GM19239 (cell line): ENCODE measurements at places on chromosomes 5 and 9.

- no peak for DNase-seq
Measured at GRCh38 chr9:135410831-135411473, 68.6 kb upstream of the PPP1R26 start.

DNA sequence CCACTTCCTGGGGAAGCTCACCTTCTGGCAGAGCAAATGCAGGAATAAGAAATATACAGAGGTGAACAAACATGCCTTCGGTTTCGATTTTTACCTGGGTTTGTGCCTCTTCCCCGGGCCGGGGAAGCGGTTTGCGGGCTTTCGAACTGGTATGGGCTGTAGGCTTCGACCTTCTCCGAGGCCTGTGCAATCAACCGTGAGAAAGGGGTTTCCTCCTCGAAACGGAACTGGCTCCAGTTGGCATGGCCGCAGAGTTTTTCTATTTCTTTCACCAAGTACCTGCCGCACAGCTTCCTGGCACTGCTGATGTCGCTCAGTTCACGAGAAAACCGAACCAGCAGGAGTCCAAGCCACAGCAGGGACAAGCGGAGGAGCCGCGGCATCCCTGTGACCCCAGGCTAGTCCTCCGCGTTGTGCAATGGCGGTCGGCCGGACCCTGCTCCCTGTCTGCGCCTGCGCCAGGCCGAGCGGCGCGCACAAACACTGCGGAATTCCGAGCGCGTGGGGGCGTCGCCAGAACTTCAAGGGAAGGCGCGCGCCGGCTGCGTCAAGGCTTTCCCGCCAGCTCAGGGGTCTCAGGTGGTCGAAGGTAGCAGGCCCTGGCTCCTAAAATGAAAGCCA, at the start of gene INSL6:
Gene INSL6, minus strand, starts transcription at position 420 of the 621 bp plus-strand sequence. Its CDS starts 37 bp downstream, at position 383.
- no peak for DNase-seq

DNA sequence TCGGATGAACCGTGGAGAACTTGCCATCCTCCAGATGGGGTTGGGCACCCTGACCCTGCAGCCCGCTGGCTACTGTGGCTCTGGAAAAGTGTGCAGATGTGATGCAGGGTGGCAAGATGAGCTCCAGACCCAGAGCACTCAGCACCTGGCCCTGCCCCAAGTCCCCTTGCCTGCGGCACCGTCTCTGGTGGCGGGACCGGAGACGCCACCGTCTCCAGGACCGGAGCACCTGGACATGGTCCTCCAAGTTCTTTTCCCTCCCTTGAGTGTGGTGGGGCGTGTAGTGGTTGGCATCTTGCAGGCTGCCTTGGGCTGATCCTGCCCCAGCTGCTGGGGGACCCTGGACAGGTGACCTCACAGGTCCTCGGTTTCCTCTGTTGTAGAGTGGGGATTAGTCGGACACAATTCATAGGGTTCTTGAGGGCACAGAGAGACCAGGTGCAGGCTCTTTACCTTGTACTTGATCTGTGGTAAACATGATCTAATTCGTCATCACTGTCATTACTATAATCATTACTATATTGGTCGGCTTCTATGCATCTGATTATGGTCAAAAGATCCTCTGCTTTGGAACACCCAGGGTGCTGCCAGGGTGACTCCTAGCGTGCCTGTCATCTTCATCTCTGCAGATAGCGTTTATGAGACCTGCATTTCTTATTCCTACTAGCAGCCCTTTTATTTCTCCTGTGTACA, 83.5 kb downstream of the COL5A1 start:
- no peak for DNase-seq

GRCh38 chr5:124263680-124264491, 482.6 kb downstream of the ZNF608 start:
- DNase-seq = no peak

GRCh38 chr5:39757131-39757530, 332.4 kb upstream of the DAB2 start:
- DNase-seq = no peak

DNA sequence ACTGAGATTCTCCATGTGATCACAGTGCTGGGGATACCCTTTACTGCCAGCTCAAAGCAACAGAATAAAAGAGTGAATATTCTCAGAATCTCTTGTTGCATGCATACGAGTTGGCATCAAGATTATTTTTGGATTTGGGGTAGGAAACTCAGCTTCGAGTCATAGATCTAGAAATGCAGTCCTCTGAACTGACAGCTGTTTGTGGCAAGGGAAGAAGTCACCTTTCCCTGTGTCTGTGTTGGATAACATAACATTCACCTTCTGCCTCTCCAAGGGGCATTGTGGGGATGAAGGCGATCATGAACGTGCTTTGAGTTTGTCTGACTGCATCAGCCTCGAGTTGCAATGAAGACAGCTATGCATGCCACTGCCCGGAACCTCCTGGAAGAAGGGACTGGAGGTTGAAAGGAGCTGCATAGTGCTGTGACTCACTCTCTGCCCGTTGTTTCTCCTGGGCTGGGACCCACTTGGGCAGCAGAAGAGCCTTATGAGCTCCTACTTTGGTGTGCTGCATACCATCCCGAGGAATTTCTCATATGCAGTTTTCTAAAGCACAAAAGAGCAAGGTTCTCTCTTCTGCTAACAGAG, 231.7 kb downstream of the ARHGAP26 start:
- DNase-seq = no peak

- DNase-seq = peak; percentile 5
Measured at GRCh38 chr5:143758750-143759149, 53.2 kb upstream of the HMHB1 start.

- no peak for DNase-seq
Measured at GRCh38 chr9:99078717-99079116, 26.2 kb upstream of the TGFBR1 start.

DNA sequence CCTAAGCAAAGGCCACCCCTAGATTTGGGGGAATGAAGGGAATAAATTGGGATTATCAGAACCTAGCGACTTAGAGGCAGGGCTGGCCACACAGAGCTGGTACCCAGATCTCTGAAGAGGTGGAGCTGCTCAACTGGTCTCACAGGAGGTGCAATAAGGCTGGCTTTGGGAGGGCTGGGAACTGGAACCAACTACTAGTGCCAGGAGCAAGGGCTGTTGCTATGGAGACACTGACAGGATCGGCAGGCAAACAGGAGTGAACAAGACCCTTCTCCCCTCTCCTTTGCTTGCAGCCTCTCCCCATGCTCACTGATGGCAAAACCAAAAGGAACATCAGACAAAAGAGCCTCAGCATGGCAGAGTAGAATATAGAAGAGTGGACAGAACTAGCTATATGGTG, 17.0 kb upstream of the WHRN start:
- DNase-seq = no peak

DNA sequence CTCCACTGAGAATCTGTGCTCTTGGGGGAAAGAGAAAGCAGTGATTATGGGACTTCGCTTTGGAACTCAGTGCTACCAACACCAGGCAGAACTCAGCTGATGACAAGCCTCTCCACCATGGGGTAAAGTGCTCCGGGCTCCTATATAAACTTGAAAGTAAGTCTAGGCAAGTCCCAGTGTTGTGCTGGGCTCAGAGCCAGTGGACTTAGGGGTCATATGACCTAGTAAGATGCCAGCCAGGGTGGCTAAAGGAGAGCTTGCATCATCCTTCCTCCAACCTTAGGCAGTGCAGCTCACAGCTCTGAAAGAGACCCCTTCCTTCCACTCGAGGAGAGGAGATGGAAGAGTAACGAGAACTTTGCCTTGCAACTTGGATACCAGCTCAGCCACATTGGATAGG, 35.1 kb upstream of the FREM1 start:
- DNase-seq = no peak

GRCh38 chr5:74647096-74647495, 6.6 kb upstream of the ENC1 start:
- DNase-seq = no peak

GRCh38 chr9:129442803-129443511, 177.9 kb downstream of the C9orf50 start:
- DNase-seq = no peak

- no peak for DNase-seq
Measured at GRCh38 chr9:127090341-127090985, 32.0 kb downstream of the ANGPTL2 start.

DNA sequence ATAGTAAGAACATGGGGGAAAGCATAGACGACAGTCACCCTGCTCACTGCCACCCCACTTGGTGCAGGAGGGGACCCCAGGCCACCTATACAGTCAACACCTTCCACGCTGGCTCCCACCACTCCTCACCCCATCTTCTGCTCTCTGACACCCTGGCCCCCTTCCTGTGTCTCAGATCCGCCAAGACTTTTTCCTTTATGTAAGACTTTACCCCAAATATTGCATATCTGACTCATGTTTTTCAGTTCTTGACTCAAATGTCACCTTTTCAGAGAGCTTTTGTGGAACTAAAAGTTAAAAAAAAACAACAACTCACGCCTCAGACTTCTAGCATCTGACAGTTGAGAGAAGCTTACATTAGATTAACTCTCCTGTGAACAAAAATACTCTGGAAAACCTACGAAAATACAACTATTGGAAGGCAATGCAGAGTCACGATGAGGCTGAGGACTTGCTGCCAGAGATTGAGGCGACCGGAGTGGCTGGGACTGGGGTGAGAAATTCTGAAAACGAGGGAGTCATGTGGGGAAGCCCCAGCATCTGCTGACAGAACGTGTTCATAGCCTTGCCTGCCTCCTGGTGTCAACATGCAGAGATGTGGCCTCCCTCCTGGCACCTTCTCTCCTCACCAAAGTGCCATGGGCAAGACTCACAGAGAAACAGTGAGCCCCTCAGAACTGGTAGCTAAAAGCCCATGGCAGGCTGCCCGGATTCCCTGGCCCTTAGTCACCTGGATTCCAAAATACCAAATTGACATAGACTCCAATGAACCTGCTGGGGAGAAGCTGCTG, 22.4 kb upstream of the FCN2 start:
- DNase-seq = peak; percentile 56

GRCh38 chr5:55558484-55558883, 23.7 kb upstream of the PLPP1 start:
- no peak for DNase-seq

DNA sequence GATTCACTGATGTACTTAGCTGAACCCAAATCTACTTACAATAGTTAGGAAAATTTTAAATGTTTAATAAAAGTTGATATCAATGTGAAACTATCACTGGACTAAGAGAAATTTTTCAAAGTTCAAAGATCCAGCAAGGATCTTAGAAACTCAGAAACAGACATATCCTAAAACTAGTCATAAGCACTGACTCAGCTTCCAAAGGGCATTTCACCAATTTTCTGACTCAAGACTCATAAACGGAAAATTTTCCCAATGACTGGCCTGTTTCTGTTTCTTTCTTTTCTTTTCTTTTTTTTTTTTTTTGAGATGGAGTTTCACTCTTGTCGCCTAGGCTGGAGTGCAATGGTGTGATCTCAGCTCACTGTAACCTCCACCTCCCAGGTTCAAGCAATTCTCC, 66.6 kb downstream of the CDC14B start:
- no peak for DNase-seq

- DNase-seq = no peak
Measured at GRCh38 chr5:174531782-174532191, 192.6 kb upstream of the MSX2 start.

GRCh38 chr9:37104183-37104889, 16.0 kb upstream of the ZCCHC7 start:
- no peak for DNase-seq

GRCh38 chr5:144133050-144133633, 37.3 kb downstream of the YIPF5 start:
- DNase-seq = no peak

DNA sequence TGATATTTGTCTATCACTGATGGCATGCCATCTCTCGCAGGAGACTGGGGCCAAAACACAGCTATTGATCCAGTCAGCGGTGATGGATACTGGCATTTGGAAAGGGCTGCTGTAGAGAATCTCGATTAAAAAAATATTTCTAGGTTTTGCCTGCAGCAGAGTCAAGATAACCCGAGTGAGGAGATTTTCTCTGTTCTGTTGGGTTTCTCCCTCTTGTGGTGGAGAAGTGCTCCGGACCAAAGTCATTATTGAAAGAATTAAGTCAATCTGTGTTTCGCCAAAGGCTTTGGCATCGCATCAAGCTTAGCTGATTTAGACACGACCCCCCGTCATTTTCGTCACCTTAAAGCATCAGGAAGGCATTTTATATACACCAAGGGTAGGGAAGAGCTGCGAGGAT, 97.1 kb upstream of the IRX2 start:
- DNase-seq = no peak

GRCh38 chr5:125179612-125180011, 433.2 kb upstream of the ZNF608 start:
- no peak for DNase-seq

GRCh38 chr9:1606253-1606652, 408.9 kb upstream of the SMARCA2 start:
- no peak for DNase-seq

GRCh38 chr5:81817980-81818379, 67.1 kb upstream of the SSBP2 start:
- no peak for DNase-seq

DNA sequence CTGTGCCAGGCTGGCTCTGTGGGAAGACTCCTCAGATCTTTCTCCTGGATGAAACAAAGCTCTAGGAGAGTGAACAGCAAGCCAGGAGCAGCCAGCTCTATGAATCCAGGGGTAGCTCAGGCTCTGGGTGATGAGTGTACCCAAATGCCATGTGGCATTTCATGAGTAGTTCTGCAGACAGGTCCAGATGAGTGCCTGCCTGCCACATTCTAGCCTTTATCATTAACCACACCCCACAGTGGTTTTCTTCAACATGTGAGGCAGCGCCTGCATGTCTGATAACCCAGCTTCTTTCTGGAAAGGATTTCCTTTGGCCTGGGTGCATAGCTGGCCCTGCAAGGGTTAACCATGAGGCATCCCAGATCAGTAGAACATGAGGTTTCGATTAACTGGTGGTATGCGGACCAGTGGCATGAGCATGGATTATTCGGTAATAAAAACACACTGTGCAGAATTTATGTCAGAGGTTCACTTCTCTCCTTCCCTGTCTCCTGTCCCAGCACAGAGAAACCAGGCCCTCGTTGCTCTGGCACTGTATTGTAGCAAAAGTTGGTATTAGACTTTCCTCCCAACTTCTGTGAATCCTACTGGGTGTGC, 381.9 kb upstream of the ZNF462 start:
- no peak for DNase-seq

DNA sequence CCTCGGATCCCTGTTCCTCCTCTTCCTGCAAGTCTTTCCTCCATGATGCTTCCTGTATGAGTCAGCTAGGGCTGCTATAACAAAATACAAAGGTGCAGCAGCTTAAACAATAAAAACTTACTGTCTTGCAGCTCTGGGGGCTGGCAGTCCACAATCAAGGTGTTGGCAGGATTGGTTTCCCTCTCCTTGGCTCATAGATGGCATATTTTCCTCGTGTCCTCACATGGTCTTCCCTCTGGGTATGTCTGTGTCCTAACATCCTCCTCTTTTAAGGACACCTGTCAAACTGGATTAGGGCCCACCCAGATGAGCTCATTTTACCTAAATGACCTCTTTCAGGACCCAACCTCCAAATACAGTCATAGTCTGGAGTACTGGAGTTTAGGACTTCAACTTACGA, 117.5 kb downstream of the MED10 start:
- DNase-seq = no peak

DNA sequence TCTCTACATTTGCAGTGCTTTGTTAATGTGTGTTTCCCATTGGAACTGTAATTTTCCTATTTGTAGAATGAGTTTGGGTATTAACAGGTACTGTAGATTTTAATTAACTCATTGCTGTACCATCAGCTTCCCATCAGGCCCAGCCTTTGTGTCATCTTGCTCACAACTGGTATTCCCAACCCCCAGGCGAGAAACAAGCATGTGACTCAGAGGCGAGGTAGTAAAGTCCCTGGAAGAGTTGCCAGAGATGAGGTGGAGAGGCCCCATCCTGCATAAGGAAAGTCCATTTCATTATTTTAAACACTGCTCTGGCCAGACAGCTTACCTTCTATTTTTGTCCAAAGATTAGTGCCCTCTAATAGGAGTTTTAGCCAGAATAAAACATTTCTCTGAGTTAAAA, 29.9 kb downstream of the ADCY2 start:
- no peak for DNase-seq
